H1 (cell line): ENCODE measurements at places on chromosomes 7 and 10.

DNA sequence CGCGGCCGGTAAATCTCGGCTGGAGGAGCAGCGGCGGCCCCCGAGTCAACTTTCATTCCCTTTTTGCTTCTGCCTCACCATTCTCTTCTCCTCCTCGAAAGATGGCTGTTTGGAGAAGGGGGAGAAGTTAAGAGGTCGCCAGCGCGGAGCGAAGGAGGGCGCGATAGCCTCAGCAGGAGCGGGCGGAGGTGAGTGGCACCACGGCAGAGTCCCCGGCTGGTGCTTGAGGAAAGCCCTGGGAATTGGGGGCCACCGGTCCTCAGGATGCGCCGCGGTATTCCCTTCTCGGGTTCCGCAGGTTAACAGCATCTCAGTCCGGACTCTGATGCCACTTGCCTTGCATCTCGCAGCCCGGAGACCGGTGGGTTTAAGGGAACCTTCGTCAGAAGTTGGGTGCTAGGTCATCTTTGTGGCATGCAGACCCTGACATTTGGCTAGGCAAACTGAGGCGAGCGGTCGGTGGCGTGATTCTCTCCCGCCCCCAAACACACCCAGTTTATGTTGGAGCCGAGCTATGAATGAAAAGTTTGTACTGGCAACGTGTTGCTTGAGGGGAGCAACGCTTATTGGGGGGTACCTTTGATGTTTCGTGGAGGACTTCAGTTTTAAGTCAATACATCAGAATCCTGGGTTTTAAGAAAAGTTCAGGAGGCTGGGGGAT is 59.5 kb upstream of the PRPS1L1 start:
- no peak for DNase-seq

- DNase-seq: no peak
These were observed 20.2 kb downstream of the DNAJB9 start for GRCh38 chr7:108589874-108590273.

DNA sequence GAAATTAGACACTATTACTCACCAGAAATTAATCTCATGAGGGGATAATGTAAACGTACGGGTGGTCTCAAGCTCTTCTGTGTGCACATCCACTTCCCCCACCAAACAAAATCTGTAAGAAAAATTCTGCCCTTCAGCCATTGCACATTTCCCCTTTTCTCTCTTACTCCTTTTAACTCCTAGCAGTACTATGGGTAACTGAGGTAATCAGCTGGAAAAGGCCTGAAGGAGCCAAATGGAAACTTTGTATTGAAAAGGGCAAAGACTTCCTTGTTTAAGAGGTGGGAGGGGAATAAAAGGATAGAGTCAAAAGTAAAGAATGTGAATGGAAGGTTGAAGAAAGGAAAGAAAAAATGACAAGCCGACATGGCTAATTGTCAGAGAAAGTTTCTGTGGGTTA is 273.8 kb downstream of the RNLS start:
- DNase-seq: no peak

DNA sequence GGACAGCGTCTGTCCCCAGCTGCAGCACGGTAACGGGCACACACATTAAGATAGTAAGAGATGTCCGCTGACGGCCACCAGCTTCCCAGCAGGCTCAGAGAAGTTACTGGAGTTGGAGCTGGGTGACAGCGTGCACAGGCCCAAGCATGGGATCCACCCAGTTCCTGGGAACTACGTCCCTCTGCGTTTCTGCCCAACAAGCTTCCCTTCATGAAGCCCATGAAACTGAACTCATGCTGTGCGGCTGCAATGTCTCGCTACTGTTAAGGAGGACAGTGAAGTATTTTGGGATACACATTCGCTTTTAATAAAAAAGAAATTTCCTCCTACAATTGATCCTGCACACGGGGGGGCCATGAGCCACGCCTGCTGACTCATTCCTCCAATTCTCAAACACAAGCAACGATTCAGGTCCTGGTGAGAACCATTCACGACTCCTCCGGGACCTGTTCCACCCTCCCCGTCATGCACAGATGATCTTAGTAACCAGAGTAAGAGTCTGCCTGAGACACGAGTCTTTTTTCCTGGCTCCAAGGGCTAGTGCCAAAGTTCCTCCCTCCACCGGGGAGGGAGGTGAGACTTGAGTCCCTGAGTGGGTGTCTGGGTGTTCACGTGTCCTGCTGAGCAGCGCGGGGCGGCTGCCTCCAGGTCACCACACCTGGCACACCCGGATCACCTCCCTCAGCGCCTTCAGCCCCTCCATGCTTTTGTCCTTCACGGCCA is 2.6 kb downstream of the PSMG3 start:
- no peak for DNase-seq

DNA sequence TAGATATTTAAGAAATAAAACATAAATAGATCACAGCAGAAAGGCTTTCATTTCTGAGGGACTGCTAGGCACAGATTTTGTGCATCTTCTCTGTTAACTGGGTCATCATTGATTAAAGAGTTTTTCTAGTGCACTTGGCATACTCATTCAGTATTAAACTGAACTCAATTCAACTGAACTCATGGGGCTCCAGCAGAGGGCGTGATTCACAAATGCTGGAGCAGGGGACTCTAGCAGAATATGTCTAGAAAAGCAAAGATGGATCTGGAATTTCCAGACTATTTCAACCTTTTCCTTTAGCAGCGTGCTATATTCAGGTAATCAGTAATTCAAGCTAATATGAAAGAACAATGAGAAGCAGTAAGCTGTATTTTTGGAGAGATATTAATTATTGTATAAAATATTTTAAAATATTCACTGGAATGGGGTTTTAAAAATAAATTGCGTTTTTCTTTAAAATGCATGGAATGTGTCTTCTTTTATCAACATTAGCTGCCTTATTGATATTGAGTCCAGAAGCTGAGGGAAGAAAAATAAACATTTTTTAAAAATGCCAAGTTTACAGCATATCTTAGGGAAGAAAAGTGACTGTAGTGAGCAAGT is 296.8 kb upstream of the CACNA2D1 start:
- DNase-seq: no peak

GRCh38 chr7:143929224-143929920 is 5.7 kb upstream of the OR2F2 start:
- no peak for DNase-seq

DNA sequence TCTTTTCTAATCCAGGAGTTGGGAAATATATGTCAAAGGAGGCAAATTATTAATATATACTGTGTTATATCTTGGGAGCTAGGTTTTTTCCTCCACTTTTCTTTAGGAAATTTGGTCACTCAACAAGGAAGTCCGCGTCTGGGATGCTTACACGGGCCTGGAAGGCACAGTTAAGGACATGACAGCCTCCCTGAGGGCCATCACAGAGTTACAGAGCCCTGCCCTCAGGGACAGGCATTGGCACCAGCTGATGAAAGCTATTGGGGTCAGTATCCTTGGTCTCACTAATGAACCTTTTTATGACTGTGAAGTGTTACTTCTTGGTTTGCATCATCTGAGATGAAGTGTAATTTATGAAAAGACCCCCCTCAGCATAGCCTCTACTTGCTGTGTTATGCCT is 74.7 kb downstream of the DNAH11 start:
- DNase-seq: no peak

- no peak for DNase-seq
These were observed 47.9 kb upstream of the MRLN start for GRCh38 chr10:59801171-59801570.

DNA sequence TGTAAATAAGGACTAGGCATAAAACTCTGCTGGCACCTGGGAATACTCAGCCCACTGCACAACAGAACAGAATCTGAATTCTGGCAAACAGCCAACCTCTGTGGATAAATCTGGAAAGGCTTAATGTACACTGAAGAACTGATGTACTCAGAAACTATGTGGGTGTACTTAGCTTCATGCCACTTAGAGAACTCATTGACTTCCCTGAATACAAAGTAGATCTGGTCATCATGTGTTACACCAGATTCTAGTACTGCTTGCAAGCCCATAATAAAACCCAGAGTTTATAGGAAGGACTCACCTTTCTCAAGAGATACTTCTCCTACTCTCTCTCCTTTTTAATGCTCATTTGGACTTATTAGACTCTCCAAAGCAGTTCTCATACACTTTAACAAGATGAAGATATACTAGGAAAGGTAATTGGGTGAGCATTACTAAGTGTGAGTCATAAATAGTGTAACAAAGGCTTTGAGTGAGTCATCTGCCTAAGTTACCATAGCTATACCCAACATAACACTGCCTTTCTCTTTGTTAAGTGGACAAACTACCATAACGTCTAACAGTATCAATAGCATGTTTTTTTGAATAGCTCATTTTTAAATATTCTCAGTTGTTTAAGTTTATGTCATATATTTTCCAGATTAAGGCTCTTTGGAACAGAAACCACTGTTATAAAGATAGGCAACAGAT is 309.1 kb downstream of the MDFIC start:
- no peak for DNase-seq
